NCI-H1417 treated with DMSO at 0.1 percent for 48 hours (cell line): ENCODE measurements at places on chromosomes 5 and 9.

- DNase-seq = no peak
These were observed 213.3 kb downstream of the DNAH5 start for GRCh38 chr5:13731121-13731628.

DNA sequence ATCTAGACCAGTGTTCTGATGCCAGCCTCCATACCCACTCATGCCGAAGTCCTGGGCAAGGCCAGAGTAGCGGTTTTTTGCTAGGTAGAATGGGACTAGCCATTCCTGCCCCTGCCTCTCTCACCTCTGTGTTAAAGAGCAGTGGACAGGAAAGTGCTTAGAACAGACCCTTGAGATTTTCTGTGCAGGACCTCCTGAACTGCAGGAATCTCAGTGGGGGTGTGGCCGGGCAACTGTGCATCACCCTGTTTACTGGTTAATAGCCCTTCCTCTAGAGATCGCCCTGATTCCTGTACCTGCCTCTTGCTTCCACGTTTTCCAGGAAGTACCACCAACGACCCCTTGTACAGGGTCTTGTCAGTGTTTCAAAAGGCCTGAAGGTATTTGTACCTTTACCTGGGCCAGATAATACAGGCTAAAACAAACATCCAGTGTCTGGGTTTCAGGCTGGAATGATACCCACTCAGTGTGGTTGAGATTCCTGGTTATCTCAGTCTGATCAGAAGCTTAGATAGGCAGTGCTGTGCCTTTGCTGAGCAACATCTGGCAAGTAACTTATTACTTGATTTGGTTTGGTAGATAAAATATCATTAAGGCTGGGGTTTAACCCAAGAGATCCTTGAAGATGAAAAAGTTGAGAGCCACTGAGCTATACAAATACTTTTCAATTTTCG, 65.9 kb downstream of the RGS3 start:
- no peak for DNase-seq

DNA sequence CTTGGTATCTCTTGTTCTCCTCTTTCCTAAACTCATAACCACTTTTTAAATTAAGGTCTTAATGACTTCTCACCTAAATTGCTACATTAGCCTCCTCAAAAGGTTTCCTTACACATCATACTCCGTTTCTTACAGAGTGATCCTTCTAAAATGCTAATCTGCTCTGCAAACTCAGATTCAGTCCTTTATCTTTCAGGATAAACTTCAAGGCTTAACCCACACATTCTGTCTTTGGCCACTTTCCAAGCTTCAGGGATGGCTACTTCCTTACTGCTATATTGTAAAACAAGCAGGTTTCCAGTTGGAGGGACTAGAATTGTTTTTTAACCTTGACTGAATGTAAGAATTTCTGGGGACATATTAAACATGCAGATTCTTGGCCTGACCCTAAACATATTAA, 105.5 kb upstream of the CHD1 start:
- DNase-seq = no peak

GRCh38 chr9:114207034-114207810, 51.9 kb downstream of the COL27A1 start:
- DNase-seq = no peak

DNA sequence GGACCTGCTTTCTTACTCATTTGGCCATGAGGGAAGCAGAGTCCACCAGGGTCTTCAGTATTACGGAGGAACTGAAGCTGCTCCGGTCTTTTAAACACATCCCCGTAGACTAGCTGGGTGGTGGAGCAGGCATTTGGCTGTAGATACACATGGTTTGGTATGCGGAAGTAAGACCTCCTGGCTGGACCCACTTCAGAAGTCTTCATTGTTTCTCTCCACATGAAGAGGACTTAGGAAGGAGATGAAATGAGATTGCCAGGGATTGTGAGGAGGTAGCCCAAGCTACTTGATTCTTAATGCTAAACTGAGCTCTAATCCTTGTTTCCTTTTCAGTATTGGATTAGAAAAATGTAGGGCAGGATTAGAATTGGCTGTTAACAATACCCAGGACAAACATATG, 32.9 kb downstream of the STXBP1 start:
- no peak for DNase-seq
